ENCODE measurements at places on chromosomes 13 and 19.
A peak's percentile ranks its signal among the peaks of the same experiment; 100 is the strongest.

DNA sequence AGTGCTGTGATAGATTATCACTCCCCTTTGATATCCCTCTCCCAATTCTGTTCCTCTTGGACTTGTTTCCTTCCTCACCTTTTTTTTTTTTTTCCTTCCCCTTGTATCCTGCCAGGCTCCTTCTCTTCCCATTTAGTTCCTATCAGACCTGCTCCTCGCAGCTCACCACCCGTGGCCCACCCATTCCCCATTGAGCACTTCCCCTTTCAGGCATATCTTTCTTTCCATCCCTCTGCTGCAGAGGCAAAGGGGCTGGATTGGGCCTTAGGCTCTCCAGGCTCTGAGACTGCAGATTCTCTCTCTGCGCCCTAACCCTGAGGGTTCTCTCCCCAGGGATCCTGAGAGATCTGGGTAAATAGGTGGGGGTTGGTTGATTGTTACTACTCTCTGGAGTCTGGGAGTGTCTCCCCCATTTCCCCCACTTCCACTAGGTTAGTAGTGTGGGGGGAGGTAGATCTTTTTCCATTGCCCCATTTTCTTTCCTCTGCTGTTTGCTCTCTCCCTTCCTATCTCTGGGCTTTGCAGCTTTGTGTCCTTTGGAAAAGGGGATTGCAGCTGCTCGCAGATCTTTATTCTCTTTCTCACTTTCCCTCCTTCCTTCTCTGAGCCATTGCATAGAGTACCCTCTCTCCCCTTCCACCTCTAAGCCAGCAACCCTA is 2.3 kb downstream of the ARHGAP35 start:
- DNase-seq, result no peak

DNA sequence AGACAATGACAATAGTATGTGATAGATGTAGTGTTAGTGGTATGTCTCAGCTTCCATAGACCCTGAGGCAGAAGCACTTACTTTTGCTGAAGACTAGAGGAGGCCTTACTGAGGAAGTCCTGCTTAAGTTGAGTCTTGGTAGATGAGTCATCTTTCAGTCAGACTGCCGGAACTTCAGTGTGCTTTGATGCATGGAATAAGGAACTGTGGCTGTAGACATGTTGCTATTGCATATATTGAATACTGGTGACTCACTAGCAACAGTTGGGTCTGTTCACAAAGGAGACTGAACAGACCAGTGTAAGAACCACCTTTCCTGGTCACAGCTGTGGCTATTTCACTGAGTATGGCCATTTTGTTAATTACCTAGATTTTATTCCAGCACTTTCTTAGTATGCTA is 1000.6 kb downstream of the OLFM4 start:
- DNase-seq, result no peak

- peak; percentile 10 for DNase-seq
Observed at GRCh38 chr19:46546194-46546896, 50.7 kb upstream of the PNMA8B start.

- peak; percentile 46 for DNase-seq
Observed at GRCh38 chr13:30804474-30804873, 69.1 kb downstream of the ALOX5AP start.

DNA sequence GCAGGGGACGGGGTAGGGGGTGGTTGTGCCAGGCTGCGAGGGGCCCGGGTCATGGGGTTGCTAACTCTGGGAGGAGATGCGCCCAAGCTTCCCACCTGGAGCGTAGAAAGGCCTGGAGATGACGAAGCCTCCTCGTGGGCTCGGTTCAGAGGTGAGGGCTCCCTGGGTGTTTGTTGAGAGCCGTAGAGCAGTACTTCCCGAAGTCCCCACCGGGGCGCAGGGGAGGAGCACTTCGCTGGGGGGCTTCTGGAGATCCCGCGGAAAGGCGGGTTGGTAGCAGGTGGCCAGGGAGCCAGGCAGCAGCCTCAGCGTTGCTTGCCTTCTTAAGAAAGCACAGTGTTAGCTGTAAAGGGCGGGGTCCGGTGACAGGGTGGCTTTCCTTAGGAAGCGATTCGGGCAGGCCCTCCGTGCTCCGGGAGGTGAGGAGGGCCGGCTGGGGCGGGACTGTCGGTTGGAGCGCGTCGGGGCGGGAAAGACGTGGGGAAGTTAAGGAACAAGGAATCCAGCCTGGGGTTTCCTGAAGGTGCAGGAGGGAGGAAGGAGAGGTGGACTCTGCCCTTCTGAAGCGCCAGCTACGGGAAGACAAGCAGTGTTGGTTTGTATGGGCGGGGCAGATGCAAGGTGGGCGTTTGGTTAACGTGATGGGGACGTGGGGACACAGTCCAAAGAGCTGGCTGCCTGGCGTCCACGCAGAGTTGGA is 3.3 kb downstream of the VSTM2B start:
- no peak for DNase-seq

- DNase-seq, result no peak
Observed at GRCh38 chr19:5479958-5480357, 24.7 kb downstream of the ZNRF4 start.

DNA sequence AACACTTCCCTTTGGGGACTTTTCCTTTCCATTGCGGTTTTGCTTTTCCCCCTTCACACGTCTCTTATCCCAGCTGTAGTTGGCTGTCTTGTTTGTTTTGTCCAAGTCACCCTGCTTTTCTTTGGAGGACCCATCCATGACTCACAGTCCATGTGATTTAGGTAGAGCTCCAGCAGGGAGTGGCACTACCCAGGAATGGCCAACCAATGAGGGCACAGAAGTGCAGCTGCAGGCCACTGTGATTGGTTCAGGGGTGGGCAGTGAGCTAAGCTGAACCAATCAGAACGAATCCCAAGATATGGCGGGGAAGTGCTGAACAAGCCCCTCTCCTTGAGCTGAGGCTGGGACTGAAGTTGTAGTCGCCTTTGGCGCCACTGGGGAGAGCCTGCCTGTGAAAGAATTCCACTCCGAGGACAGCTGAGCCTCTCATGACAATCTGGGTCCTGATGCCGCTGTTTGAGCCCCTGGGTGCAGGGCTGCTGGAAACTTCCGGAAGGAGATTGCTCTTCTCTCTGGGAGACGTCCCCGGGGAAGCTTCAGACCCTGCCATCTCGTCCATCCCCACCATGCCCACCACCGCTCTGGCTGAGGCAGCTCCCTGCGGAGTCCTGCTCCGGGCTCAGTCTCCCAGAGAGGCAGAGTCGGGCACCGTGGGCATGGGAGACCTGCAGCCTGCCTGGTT is 62.9 kb upstream of the URI1 start:
- peak; percentile 76 for DNase-seq

DNA sequence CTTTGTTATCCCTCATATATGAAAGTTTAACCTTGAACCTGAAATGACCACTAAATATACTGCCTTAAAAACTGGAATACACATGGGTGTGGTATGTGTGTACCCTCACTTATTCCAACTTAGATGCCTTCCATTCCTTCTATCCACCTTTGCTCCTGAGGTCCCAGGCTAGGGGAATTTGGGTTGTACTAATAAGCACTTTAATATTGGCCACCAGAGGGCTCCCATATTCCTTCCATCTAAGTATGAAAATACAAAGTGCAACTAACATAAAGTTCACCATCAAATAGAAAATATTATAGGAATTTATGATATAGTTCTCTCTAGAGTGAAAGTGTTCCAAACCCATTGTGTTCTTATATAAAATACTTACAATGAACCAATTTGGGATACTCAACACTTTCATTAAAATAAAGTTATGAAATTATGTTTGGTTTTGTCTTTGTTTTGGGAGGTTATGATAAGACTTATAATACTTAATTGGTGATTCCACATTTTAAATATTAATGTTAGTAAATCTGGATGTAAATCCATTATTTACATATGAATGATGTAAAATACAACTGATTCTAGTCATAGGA is 62.3 kb downstream of the ITGBL1 start:
- DNase-seq, result peak; percentile 82

DNA sequence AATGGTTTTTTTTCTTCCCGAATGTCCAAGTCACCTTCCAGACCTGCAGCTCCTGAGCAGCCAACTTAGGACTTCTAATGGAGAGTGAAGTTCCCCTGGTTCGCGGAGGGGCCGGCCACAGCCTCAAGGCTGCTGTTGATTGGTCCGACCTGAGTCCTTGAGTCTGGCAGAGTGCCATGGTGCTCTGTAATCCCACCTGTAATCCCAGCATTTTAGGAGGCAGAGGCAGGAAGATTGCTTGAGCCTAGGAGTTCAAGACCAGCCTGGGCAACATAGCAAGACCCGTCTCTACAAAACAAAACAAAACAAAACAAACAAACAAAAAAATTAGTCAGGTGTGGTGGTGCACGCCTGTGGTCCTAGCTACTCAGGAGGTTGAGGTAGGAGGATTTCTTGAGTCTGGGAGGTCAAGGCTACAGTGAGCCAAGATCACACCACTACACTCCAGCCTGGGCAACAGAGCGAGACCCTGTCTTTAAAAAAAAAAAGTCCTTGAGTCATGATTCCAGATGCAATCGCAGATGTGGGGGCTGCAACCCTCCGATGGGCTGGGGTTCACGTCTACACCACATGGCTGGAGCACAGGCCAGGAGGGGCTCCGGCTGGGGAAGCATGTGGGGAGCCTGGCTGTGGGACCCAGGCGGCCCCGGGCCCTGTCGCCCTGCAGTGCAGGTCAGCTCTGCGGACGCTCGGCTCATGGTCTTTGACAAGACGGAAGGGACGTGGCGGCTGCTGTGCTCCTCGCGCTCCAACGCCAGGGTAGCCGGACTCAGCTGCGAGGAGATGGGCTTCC is 17.7 kb downstream of the HPN start:
- no peak for DNase-seq

DNA sequence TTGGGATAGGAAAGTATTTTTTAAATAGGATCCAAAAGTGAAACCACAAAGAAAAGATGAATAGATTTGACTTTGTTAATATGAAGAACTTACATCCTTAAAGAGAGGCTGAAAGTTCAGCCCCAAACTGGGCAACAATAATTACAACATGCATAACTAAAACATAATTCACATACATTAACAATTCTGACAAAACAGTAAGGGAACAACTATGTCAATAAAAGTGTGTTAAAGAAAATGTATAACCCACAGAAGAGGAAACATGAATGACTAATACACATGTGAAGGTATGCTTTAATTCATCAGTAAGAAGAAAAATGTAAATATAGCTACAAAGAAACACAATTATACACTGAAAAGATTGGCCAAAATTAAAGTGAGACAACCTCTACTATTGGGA is 1597.6 kb upstream of the MIR17HG start:
- DNase-seq, result peak; percentile 56

GRCh38 chr13:85993567-85993966 is 194.3 kb upstream of the SLITRK6 start:
- peak; percentile 50 for DNase-seq

GRCh38 chr19:55642153-55643002 is 1.1 kb upstream of the ZNF581 start:
- DNase-seq, result peak; percentile 34

DNA sequence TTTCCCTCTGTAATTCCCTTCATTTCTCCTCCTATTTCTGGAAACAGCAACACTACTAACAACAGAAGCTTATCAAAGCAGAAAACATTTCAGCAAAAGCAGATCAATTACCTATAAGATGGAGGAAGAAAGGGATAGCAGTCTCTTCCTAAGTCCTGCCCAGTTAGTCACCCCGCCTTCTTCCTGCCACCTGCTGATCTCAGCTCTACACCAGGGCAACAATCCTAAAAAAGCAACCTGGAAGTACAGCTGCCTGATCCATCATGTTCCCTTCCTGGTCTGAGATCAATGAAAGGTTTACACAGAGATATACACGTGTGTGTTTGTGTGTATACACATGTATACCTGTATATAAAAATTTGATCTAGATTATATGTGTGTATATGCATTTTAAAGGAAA is 59.4 kb downstream of the TSC22D1 start:
- peak; percentile 6 for DNase-seq

GRCh38 chr19:49613374-49613773 is 22.4 kb downstream of the PRR12 start:
- DNase-seq, result peak; percentile 66

GRCh38 chr19:6491802-6492592 is 10.1 kb downstream of the TUBB4A start:
- DNase-seq, result no peak

- no peak for DNase-seq
Observed at GRCh38 chr13:23626700-23627099, 56.5 kb downstream of the TNFRSF19 start.

DNA sequence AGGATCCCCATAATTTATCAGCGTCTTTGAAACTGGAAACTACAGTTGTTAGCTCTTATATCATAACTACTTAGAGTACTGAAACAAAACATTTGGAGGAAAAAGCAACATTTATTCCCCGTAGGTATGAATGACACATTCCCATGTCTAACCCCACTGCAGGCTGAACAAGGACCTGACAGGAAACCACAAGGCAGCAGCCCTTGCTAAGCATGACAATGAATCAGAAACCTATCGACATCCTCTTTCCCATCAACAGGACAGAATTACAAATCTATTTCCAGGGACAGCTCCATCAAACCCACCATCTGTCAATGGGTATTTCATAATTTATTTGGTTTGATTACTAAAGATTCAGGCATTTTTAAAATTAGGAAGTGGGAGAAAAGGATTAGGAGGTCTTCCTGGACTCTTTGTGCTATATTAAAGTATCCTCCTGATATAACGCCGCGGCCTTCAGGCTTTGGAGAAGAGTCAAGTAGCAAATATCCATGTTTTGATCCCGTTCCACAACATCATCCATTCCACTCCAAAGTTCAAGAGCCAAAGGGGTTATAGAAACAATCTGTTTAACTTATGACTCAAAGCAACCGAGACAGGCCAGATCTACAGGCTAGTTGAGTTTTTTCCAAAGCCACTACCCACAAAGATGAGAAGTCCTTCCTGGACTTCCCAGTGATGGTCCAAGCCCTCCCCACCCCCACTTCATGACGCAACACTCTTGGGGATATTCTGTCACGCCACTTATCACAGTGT is 51.1 kb downstream of the FAM216B start:
- peak; percentile 91 for DNase-seq

DNA sequence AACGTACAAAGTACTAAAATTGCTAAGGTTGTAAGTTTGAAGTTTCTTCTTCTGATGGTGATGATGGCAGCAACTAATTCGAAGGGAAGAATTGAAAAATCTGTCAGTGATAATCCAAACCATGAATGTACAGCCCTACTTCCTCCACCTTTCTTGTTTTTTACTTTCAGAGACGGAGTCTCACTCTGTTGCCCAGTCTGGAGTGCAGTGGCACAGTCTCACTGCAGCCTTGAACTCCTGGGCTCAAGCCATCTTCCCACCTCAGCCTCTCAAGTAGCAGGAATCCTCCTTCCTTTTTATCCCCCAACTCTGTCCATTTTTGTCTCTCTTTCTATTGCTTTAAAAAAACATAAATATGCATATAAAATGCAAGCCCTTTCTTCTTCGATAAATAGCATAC is 112.3 kb upstream of the SOX21 start:
- no peak for DNase-seq

GRCh38 chr19:47754206-47755064 is 9.1 kb downstream of the NOP53 start:
- DNase-seq, result no peak

- no peak for DNase-seq
Observed at GRCh38 chr13:46145950-46146349, 36.0 kb downstream of the LCP1 start.

DNA sequence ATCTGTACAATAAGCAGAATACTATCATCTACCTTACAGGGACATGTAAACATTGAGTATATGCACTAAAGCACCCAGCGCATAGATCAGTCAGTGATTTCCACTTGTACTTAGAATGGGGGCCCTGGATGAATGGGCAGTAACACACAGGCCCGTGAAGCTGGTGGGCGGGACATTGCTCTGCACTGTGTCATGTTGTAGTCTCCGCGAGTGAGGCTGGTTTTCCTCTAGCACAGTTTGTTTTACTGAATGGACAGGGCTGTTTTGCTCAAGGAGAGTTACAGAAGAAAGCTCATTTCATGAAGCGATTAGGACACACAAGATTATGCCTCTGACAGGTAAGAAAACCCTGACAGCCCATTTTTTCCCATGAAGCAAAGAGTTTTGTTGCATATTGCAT is 86.4 kb upstream of the SOX21 start:
- DNase-seq, result peak; percentile 2

- no peak for DNase-seq
Observed at GRCh38 chr19:14614099-14614412, 31.2 kb downstream of the CLEC17A start.
